ENCODE measurements at places on chromosomes 5 and 9.

DNA sequence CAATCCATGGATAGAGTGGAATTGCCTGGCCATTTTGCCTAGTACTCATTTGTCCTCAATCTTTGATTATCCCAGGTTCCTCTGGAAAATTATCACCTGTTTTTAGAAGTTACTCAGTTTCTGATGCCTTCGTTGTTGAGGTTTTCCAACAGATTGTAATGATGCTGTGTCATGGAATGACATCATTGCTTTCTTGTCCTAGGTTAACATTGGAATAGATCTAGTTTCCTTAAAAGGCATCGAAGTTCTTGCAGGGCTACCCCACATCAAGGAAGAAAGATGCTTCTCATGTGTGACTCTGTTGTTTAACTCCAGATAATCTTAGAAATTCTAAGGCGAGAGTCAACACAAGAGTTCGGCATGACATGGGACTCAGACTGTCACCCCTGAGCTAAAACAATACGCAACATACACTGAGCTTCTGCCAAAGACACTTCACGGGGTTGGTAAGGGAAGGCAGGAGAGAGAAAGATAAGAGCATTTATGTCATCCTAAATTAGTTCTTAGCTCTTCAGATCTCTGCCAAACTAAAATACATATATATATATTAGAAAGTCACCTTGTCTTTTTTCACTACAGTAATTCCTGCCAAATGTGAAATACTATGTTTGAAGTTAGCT is 293.2 kb upstream of the WWC1 start:
- no peak for DNase-seq

DNA sequence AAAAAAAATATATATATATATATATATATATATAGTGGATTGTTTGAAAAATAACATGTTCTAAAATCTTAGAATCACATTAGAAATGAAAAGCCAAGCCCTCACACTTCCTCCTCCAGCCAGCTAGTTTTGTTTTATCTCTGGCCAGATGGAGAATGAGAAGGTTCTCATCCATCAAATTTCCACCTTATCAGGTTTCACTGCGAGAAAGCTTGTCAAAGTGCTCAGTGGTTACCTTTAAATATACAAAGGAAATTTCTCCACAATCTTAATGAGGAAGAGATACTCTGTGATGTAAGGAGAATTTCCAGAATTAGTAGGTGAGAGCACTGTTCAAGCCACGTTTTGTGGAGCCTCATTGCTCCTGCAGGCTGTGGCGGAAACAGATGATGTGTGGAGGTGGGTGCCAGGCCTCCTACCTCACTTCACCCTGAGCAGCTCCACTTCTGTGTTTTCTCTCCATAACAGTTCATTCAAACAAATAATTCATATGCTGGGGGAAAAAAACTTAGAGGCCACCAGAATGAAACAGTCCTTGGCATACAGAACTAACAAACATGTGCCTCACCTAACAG is 71.9 kb downstream of the CDK5RAP2 start:
- DNase-seq, result no peak

DNA sequence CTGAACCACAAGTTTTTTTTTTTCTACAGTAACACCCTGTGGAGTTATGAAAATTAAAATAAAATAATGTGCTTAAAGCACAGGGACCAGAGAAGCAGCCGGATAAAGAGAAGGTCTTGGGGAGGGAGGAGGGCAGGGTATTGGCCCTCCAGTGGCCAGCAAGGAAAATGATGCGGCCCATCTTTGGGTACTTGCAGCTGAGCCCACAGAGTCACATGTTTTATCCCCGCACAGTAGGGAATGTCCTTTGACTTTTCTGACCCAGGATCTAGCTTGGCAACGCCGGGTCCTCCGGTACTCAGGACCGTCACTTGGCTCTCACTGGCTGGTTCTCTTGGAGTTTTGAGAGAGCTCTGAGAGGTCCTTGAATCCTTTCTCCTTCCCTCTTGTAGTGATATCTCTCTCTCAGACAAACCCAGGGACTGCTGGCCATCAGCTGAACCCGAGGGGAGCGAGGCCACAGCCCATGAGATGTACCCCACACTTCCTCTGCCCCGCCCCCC is 35.3 kb upstream of the HSPA9 start:
- no peak for DNase-seq

- no peak for DNase-seq
Observed at GRCh38 chr5:95962785-95963184, 1.1 kb upstream of the ELL2 start.

DNA sequence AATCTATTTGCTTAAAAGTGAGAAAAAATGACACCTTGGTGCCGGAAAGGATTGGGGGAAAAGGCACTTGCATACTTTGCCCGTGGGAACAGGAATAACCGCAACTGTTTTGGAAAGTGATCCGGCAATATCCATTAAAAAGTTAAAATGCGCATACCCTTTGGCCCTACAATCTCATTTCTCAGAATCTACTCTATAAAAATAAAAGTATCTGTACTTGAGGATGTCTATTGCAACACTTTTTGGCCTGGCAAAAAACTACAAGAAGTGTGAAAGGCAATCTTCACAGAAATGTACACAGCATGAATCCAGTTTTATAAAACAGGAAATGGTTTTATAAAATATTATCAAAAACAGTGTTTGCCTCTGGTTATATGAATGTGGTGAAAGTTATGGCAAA is 58.3 kb upstream of the NFIL3 start:
- DNase-seq, result no peak

GRCh38 chr5:61148515-61148914 is 13.8 kb downstream of the SMIM15 start:
- no peak for DNase-seq

Measured in stimulated activated CD8-positive, alpha-beta memory T cell treated with anti-CD3 and anti-CD28 coated beads, Interleukin-12 subunit alpha, Interleukin-12 subunit beta, amount 100 ng/mL, for 4 hours (primary cell).